ENCODE measurements at places on chromosomes 6 and 20.

DNA sequence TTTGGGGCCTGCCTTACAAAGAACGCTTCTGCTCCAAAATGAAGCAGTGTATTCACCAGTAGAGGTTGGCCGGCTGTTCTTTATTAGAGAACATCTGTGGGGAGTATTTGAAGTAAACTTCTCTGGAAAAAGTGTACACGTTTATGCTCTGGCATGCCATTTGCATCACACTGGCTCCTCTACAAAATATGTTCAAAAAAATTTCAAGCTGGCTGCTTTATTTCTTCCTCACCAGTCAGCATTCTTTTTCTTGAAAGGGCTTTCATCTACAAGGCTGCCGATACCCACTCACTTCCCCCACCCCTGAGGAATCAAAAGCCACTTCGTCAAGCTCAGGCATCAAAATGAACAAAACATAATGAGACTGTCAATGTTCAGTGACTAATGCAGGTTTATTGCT, 294.1 kb downstream of the TFAP2B start:
- no peak for DNase-seq

- DNase-seq, result peak; percentile 55
These were observed 291.2 kb upstream of the ADGRB3 start for GRCh38 chr6:68343901-68344300.

- DNase-seq, result no peak
These were observed 265.8 kb upstream of the GJE1 start for GRCh38 chr6:141866731-141867497.

DNA sequence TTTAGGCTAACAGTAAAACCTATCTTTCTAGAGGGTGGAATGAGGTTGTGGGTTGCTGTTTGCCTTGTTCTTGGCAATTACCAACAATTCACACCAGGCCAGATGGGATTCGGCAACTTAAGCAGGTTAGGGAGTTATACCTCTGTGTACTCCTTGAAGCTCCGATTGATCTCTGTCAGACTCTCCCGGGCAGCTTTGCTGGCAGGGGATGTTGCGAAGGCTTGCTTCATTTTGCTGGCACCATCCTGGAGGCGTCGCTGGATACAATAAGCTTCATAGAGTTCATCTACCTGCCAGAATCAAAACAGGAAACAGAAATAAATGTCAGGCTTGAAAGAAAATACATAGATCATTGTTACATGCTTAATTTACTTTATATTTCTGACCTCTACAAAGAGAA, 66.4 kb upstream of the ARMH2 start:
- DNase-seq, result no peak

- DNase-seq, result no peak
These were observed 44.4 kb downstream of the MRPL14 start for GRCh38 chr6:44082872-44083321.

GRCh38 chr6:149899486-149899885, 1.6 kb upstream of the RAET1E start:
- no peak for DNase-seq

GRCh38 chr6:158031381-158032353, 50.0 kb downstream of the SYNJ2 start:
- no peak for DNase-seq

GRCh38 chr6:153956808-153957207, 82.2 kb upstream of the OPRM1 start:
- DNase-seq, result peak; percentile 10

GRCh38 chr20:63151554-63152321, 64.2 kb downstream of the YTHDF1 start:
- no peak for DNase-seq

GRCh38 chr6:37005061-37005810, at the start of gene FGD2:
FGD2 (plus strand) TSS chr6:37005655; CDS start chr6:37005818, 163 bp downstream.
- DNase-seq, result no peak

- DNase-seq, result no peak
These were observed 16.9 kb upstream of the SLC16A10 start for GRCh38 chr6:111070105-111071005.

- no peak for DNase-seq
These were observed 223.6 kb downstream of the KIF16B start for GRCh38 chr20:16349523-16350260.

GRCh38 chr6:72464246-72464645, 157.6 kb upstream of the KCNQ5 start:
- DNase-seq, result no peak

GRCh38 chr6:79802657-79803300, 144.6 kb downstream of the ELOVL4 start:
- no peak for DNase-seq

- no peak for DNase-seq
These were observed 8.3 kb upstream of the PDE10A start for GRCh38 chr6:165671222-165671768.

GRCh38 chr6:11144393-11144851, 32.9 kb upstream of the ERVFRD-1 start:
- no peak for DNase-seq

- no peak for DNase-seq
These were observed 45.1 kb downstream of the NOL4L start for GRCh38 chr20:32539817-32540675.

DNA sequence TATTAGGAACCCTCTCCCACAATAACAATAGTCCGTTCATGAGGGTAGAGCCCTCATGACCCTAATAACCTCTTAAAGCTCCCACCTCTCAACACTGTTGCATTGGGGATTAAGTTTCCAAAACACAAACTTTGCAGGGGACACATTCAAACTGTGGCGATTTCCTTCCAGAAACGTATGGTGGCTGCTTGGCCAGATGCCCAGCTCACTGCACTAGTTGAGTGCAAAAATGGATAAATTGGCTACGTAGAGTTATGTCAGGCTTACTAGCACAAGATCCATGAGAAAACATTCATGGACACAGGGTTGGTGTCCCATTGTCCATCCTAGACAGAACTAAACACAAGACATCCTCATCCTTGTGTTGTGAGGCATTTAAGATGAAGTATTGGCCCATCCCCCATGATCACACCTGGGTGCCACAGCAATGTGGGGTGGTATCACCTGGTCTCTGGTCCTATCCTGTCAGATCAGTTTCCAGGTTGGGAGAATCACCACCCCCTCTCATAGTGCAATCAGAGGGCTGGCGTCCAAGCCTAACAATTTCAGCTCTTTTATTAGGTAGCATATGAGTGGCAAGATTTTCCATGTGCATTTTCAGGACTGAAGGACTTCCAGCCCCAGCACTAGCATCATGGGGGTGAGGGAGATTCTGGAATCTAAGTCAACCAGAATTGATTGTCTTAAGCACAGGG, 63.4 kb upstream of the ELOVL5 start:
- no peak for DNase-seq

DNA sequence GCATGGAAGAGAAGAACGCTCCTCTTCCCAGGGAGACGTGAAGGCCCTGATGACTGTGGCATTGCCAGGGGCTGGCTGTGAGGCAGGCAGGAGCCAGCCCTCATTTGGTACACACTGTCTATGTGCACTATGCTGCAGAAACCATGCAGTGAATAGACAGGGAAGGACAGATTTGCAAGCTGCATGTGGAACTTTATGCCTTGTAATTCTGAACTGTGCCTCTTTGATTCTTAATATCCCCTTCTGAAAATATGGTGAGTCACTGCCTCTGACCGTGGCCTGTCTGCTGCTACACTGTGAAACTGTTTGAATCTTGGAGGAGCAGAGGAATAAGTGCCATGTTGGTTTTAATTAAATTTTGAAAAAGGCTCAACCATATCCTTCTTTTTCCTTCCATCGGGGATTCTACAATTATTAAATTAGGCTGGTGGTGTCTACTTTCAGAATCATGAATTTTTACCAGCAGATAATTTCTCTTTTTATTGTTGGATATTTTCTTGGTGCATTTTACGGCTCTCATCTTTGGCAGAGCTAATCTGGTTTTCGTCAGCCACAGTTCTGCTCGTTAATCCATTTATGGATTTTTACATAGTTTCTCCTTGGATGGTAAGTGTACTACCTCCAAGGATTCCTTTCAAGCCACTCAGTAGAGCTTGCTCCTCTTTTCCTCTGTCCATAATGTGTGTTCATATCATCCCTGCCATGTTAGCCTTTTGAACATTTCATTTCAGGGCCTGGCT, 301.0 kb upstream of the SLC35B3 start:
- DNase-seq, result no peak

GRCh38 chr20:49969234-49969633, 13.5 kb upstream of the SNAI1 start:
- DNase-seq, result no peak

Data from non-pigmented ciliary epithelial cell (primary cell).